ENCODE measurements at places on chromosomes 5 and 9. TPM values are rescaled to one million over a fixed set of nuclear protein-coding genes. Genes with fewer than 3 reads are reported as not detected.

Gene ANKRD31
- 0.63 TPM for total RNA-seq

Gene LURAP1L
- total RNA-seq: 0.10 TPM

Gene FAM219A
- total RNA-seq: 2.0 TPM

Gene CNTNAP3B
- under 0.01 TPM for total RNA-seq

Gene NKD2
- not detected for total RNA-seq

Gene TMEM252
- total RNA-seq: not detected

Gene CDHR2
- total RNA-seq: 0.10 TPM

Gene BRD9
- 30.7 TPM for total RNA-seq

Gene ADGRV1
- total RNA-seq: 0.94 TPM

Gene PCDHA6
- not detected for total RNA-seq

Gene SREK1
- total RNA-seq: 325 TPM
